ENCODE measurements at places on chromosomes 3 and 15.

DNA sequence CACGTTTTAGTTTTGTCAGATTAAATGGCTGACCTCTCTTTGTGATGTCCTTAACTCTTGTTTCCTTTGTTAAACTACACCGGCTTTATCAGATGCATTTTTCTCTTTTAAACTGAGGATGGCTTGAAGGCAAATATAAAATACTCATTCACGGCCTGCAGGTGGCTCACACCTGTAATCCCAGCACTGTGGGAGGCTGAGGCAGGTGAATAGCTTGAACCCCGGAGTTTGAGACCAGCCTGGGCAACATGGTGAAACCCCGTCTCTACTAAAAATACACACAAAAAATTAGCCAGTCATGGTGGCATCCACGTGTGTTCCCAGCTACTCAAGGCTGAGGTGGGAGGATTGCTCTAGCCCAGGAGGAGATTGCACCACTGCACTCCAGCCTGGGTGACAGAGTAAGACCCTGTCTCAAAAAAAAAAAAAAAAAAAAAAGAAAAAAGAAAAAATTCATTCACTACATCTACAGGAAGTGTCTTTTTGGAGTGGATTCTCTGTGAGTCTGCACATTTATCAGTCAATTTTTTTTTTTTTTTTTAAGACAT is 34.7 kb upstream of the SACM1L start:
- no peak for DNase-seq

- DNase-seq = peak; percentile 21
Measured at GRCh38 chr15:51096976-51097375, 2.3 kb upstream of the TNFAIP8L3 start.

DNA sequence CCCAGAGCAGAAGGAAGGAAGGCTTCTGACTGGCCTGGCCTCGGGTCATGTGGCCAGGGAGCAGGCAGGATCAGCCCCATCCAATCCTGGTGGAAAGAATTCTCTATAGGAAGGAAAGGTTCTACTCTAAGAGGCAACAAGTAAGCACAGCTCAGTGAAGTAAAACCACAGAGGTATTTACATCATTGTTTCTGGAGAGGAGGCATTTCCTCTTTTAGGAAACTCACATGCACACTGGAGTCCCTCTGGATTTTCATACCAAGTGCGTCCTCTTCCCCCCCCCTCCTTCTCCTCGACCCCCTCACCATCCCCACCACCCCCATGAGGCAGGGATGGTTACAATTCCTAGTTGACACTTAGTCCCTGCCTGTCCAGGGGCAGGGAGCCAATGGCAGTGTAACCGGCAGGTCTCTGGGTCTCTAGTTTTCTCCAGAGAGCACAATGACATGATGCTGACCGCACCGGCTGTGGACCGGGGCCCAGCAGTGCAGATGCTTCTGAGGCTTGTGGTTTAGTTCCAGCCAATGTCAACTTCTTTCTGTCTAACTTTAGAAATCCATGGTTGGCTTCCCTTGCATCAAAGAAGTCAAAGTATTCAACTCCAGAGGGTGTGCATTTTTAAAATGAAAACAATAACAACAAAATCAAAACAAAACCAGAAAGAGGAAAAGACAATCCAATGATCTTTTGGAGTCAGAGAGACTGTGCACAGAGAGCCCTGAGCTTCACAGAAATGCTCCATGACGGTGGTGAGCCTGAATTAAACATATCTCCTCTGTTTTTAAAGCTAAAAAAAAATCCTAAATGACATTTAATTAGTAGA is 230.3 kb upstream of the TLE3 start:
- DNase-seq = peak; percentile 78

DNA sequence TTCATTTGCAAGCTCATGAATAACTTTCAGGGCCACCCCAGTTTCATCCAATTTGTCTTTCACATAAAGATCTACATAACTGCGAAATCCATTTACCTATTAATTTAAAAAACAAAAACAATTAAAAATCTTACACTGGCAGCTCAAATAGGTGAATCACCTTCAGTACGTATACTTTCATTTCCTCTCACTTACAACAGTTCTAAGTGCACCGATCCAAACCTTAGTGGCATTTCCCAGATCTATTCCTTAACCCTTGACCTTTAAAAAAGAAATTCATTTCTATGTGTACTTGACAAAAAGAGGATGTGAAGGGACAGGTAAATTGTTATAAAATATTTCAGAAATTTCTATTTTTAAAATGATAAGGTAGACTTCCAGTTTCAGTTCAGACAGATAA is 30.8 kb downstream of the TOP2B start:
- no peak for DNase-seq

DNA sequence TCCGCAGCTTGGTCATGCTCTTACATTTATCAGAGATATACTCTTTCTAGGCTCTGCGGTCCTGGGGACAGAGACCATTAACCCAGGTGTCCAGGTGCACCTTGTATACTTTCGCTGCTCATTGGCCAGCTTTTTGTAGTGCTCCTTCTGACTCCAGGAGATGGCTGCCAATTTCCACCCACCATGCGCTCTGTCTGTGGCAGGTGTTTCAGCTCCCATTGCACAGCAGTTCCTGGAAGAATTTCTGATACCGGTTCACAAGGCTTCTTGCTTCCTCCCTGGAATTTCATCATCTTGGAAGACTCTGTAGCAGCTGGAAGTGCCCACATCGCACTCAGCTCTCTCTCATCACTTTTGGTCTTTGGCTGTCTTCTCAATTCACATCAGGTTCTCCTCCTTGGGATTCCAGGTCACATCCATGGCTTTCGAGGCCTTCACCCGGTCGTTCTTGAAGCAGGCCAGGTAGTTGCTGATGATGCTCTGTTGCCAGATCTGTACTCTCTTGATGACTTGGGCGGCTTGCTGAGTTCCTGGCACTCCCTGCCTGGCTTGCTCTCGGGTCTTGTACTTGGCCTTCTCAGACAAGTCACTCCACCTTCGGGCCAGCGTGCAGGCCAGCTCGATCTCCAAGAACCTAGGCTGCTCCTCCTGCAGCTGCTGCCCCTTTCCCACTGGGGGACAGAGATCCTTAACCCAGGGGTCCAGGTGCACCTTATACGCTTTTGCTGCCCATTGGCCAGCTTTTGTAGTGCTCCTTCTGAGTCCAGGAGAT is 41.1 kb upstream of the ARL8B start:
- no peak for DNase-seq

DNA sequence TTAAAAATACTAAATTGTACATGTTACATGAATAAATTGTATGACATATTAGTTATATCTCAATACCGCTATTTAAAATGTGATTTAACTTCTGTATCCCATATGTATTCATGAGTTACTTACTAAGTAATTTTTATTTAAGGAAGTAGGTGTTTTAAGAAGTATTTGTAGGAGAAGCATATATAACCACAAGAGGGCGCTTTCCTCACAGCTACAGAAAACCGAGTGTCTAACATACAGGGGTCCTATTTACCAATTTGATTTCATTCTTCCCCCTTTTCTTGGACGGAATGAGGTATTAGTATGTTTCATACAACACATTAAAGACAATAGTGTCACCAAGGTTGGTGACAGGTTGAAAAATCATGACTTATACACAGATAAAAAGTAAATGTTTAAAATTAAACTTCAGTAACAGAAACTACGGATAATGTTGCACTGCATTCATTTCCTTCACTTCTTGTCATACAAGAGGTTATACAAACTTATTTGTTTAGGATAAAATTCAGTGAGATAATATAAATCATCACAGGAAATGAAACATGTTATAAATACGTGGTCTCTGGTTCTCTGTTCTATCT is 253.6 kb downstream of the MAGI1 start:
- DNase-seq = peak; percentile 86

- no peak for DNase-seq
Measured at GRCh38 chr3:133077688-133078087, 39.5 kb downstream of the TMEM108 start.

GRCh38 chr3:44058868-44059203 is 182.8 kb upstream of the TOPAZ1 start:
- no peak for DNase-seq

DNA sequence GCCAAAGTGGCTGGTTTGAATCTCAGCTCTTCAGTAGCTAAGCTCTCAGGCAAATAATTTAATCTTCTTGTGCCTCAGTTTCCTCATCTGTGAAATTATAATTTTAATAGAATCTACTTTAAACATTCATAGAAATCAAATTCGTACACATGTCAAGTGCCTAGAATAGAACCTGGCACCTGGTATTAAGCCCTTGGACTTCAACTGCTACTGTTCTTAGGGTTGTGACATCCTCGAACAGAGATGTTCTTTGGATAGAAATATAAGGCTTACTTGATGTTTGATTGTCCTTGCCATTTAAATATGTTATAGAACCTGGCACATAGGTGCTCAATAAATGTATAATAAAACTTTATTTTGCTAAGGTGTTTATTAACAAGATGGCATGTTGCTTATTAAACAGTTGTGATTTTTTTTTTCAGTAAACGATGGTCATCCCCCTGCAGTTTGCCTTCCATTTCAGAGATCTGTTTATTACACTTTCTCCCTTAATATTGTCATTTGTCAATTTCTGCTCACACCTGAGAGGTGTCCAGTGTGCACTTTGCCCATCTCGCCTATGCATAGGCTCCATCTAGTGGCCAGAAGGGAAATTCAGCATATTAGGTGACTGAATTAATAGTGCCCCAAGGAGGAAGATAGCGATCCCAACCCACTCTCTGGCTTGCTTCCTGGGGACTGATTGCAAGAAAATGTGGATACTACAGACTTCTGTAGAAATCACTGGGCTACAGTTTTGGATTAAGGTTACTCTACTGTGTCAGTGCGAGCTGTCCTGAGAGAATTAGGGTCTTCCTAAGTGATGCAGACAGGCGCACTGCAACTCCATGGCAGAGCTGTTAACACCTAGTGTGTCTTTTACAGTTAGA is 10.7 kb downstream of the IGF1R start:
- peak; percentile 55 for DNase-seq

DNA sequence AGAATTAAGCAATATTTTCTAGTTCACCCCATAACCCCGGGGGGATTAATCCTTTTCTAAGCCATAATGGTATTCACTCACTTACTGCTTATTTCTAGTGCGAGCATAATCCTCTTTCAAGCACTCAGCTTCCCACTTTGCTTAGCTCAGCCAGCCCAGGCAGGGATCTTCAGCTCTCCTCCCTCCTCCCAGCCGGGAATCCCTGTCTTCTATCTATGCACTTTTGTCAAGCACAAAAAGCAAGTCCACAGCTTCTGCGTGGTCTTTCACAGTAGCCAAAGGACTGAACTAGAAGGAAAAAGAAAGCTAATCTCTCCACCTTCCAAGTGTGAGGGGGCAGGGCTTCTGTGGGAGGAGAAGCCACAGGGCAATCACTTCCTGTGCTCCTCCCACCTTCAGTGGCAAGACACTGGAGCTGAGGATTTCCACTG is 62.8 kb downstream of the PEX5L start:
- peak; percentile 12 for DNase-seq

DNA sequence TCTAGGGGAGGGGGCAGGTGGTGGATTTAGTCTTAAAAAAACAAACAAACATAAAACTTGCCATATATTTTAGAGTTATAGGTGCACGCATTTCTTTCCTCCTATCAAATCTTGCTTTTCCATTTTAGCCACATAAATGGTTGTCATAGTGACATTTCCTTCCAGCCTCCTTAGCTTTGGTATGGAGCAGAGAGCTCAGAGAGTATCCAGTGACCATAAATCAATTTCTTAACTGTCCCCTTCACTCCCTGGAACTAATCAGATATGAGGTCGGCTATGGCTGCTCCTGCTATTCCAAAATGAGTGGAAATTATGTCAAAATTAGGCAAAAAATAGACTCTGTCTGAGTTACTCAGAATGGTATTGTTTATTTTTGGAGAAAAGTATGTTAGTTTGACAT is 164.5 kb downstream of the EBLN2 start:
- no peak for DNase-seq

DNA sequence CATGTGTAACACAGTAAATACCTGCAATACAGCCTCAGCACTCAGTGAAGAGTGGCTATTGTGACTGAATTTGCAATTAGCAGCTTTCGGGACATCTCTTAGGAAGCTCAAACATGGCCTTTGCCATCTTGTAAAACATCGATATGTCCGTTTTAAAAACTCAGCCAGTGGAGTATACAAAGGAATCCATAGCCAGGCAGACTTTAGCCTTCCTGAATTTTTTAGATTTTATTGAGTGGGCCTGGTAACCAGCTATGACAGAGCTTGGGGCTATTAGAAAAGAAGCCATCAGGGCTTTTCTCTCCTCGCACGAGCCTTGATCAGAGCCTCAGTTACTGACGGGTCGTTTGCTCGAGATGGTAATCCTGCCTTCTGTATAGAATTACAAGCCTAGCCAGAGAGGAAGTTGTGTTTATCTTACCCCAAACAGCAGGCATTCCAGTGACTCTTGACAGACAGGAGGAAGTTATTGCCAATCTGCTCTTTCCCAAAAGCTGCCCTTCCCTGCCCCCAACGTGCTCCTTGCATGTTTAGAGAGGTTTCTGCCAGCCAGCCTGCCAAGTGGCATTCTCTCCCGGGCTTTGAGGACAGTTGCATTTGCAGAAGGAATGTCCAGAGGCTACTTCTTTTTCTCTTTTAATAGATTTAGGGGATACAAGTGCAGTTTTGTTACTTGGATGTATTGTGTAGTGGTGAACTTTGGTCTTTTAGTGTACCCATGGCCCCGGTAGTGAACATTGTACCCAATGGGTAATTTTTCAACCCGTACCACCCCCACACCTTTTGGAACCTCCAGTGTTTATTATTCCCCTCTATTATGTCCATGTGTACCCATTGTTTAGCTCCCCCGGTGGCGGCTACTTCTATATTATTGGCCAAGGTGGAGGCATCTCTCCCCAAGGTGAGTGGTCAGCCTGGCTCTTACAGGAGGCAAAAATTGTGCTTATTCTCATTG is 40.6 kb downstream of the ITPR1 start:
- peak; percentile 95 for DNase-seq

DNA sequence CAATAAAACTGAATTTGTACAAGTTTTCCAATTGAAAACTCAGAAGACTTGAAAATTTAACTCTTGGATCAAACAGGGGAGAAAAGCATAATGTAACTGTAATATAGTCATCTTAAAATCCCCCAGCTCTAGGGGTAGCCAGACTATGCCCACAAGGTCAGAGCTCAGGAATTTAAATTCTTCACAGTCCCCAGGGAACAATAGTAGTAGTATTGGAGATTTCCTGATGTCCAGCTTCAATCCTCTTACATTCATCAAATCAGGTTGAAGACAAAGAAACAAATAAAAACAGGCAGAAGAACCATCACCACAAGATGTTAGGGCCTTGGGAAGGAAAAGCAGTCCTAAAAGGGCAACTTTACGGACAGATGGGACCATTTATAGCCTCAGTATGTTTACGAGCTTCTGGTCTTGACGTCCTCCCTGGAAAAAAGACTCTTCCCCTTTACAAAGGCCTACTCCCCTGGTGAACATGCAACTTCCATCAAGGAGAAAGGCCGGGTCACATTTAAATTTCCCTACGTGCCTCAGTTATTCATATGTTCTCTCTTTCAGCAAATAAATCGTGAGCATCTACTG is 96.8 kb downstream of the PLCH1 start:
- DNase-seq = peak; percentile 49

DNA sequence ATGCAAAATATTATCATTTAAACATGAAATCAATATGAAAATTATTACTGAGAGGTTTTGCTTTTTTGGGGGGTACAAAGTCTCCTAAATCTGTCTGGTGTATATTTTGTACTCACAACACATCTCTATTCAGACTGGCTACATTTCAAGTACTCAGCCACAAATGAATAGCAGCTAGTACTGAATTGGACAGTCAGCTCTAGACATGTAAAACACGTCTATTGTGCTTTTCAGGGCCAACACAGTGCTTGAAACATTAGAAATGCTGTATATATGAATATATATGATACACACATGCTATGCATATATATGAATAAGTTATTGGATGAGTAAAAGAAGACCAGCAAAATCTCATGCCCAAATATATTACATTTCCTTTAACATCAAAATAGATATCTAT is 103.8 kb upstream of the CFAP20DC start:
- no peak for DNase-seq

- DNase-seq = no peak
Measured at GRCh38 chr3:51283421-51283820, 101.7 kb upstream of the MANF start.

All from KBM-7 (cell line).